Cerebellar nuclear complex (tissue), 1 donor: ENCODE measurements at places on chromosomes 7 and 10.

DNA sequence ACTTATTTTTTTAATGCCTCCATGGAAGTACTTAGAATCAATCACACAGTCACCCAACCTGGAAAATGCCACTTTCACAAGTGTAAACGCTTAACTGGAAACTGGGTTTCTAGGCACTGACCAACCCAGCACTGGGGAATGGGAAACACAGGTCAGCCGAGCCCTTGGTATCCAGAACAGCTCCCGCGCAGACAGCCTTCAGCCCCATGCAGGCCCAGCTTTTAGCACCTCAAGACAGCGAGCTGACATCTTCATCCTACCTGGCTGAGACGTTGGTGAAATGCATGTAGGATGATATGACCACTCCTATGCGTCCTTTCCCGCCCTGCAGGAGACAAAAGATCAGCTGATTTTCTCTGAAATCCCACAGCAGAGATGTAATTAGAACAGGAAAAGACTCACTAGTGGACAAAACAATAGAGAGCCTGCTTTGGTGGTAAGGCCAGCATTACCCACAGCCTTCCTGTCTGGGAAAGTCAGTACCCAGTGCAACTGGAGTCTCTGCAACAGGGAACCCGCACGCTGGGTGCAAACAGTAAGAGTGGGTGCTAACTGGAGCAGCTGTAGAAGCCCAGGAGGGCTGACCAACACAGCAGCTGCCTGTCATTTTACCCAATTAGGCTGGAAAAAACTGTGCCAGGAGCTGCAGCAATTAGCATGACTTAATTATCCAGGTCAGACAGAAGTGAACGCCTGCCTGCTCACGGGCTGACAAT, 153.7 kb downstream of the TNS3 start:
- DNase-seq = no peak

DNA sequence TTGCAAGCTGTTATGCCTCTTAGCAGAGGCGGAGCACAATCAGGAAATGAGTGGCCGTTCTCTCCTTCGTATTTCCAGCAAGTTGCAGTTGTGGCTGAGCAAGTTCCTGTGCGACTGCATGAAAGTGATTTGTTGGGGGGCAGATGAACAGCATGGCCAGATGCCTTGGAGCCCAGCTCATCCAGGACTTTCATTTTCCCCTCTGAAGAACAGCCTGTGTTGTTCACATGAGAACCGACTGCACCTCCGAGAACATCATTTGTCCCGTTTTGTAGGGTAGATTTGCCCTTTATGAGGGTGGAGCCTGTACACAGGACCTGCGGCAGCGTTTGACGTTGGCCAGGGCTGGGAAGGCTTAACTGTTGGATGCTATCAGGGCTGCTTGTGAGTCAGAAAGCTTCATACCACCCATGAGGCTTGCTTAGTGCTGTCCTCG, 4.4 kb downstream of the BAG3 start:
- DNase-seq = peak; percentile 17

GRCh38 chr10:22427101-22427500, 81.8 kb downstream of the SPAG6 start:
- no peak for DNase-seq

DNA sequence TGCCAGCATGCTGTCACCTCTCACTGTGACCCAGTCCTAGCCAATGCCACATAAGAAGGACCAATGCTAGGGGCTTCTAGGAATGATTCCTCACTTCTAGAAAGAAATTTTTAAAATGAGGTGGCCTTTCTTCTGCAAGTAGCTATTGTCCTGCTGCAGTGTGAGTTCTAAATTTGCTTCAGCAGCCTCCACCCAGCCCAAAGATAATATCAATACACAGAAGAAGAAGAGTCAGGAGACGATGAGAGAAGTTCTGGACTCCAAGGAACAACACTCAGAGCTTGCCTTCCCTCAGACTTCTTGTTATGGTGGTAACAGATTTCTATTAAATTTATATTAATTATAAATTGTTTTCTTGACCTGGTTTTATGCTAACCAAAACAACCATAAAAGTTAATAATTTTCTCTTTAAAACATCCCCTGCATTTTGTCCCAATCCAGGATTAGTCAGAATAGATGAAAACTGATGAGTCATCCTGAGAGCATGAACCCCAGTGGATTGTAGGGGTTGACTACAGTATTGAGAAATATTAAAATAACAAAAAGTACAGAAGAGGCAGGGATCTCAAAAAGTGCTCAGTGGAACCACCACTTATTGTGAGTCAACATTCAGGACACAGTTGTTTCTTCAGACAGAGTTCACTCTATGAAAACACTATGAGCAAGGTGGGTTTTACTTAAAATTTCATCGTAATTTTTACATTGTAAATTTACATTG, 29.6 kb upstream of the AKR1C2 start:
- no peak for DNase-seq

GRCh38 chr7:36994456-36995112, 270.3 kb upstream of the AOAH start:
- no peak for DNase-seq

GRCh38 chr10:122707535-122707934, 7.9 kb upstream of the C10orf120 start:
- no peak for DNase-seq

DNA sequence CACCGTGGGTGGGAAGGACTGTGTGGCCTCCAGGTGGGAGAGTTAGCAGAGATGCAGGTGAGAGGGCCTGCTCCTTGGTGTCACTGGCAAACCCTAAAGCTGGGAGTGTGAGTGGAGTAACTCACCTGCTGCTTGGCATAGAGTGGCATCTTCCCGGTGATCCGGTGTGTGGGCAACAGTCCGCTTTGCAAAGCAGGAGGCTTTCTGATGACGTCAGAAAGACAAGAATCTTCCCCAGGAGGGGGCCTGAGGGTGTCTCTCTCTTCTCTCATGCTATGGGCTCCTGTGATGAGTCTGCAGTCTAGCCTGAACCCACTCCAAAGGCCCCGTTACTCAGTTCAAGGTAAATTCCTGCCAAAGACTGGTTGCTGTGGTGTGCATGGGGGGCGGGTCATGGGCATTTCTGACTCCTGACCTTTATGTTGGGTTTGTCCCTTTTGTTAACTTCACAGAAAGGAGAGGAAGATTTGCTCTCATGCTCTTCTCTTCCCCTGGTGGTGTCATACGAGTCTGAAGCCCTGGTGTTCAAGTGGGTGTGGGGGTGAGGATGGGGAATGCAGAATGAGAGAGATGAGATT, 187.9 kb downstream of the GATA3 start:
- DNase-seq = no peak

- no peak for DNase-seq
Observed at GRCh38 chr7:69091521-69091920, 506.8 kb upstream of the AUTS2 start.

- DNase-seq = no peak
Observed at GRCh38 chr10:100847440-100847839, 65.3 kb upstream of the SLF2 start.

GRCh38 chr7:2299131-2299829, 15.0 kb downstream of the SNX8 start:
- DNase-seq = no peak

DNA sequence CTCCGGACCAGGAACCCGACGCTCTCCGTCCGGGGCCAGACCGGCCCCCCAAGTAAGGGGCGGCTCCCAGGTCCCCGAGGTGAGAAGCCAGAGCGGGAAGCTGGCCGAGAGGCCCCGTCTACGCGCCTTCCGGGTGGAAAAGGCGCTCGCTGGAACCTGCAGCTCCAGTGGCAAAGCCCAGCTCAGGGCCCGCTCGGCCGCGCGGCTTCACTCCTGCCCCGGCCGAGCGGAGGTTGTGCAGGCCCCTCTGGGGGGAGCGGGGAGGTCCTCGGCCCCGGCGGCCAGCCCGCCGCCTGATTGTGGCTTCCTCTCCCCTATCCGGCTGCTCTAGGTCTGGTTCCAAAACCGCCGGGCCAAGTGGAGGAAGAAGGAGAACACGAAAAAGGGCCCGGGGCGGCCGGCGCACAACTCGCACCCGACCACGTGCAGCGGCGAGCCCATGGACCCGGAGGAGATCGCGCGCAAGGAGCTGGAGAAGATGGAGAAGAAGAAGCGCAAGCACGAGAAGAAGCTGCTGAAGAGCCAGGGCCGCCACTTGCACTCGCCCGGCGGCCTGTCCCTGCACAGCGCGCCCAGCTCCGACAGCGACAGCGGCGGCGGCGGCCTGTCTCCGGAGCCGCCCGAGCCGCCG, 2.9 kb downstream of the UNCX start:
- no peak for DNase-seq

- no peak for DNase-seq
Observed at GRCh38 chr7:91185771-91186170, 78.5 kb upstream of the FZD1 start.

DNA sequence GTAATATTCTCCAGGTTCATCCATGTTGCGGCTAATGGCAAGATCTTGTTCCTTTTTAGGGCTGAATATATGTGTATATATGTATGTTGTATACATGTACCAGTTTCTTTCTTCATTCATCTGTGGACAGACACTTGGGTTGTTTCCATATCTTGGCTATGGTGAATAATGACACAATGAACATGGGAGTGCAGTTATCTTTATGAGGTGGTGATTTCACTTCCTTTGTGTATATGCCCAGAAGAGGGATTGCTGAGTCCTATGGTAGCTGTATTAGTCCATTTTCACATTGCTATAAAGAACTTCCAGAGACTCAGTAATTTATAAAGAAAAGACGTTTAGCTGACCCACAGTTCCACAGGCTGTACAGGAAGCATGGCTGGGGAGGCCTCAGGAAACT, 17.1 kb upstream of the TSPAN15 start:
- DNase-seq = no peak

DNA sequence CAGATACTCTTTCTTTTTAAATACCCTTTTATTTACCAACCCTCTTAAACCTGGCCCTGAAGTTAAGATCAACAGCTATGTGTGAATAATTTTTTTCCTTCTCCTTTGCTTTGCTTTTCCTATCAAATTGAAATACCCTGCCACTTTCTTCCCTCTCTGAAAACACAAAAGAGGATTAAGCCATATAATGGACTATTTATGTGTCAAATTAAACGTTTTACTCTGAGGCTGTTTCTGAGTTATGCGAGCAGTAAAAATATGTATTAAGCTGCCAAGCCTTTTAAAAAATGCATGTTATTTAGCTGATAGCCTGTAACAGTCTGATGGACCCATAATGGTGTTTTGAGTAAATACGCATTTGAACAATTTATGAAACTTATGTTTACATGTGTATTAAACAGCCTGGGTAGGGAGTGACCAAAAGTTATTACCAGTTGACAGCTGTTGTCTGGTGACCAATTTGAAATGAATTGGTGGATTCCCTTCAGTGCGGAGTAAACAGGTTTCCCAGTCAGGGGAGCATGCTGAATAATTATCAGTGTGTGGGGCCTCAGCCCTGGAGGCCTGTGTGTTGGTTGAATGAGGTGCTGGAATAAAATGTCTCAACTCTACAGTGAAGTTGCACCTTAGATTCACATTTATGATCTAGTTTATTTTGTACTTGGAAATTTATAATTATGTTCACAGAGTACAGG, 89.6 kb downstream of the AUTS2 start:
- DNase-seq = no peak

DNA sequence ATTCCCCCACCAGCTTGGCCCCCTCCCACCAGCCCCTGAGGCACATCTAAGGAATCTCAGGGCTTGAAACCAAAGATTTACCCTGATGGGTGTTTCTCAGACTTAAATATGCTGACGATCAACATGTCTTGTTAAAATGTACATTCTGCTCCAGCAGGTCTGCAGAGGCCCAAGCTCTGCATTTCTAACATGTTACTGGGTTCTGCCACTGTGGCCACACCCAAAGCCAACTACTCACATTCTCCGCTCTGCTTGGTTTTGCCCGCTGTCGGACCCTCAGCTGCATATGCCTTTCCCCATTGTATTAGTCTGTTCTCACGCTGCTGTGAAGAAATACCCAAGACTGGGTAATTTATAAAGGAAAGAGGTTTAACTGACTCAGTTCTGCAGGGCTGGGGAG, 8.9 kb downstream of the PIP4K2A start:
- DNase-seq = no peak

- no peak for DNase-seq
Observed at GRCh38 chr7:156773966-156774365, 119.0 kb downstream of the LMBR1 start.

- DNase-seq = no peak
Observed at GRCh38 chr7:142817506-142817905, 37.4 kb upstream of the EPHB6 start.

- no peak for DNase-seq
Observed at GRCh38 chr7:107969856-107970255, 33.1 kb downstream of the LAMB1 start.

DNA sequence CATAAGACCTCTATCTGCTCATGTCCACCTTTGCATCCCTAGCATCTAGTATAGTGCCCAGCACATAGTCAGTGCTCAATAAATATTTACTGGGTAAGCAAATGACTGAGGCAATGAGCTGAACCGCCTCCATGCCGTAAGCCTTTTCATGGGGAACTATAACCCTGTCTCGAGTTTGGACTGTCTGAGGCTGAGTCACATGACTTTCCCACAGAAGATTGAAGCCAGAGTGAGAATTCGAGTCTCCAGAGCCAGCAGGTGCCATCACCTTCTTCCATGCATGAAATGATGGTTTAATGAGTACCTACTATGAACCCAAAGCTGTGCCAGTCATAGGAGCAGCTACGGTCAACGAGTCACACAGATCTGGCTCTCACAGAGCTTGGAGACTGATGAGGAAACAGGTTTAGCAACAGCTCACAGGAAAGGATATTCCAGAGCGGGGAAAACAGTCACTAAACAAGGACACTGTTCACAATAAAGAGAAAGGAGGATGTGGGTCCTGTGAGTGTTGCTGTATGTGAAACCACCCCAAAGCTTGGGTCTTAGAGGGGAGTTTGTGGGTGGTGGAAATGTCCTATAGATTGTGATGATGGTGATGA, 75.2 kb downstream of the TEX36 start:
- DNase-seq = no peak

- no peak for DNase-seq
Observed at GRCh38 chr7:55110993-55111361, 92.2 kb downstream of the EGFR start.
